ENCODE measurements at places on chromosomes 1 and 21.

- no peak for DNase-seq
Measured at GRCh38 chr1:177495878-177496277, 325.1 kb downstream of the BRINP2 start.

GRCh38 chr1:186188004-186188539 lies 187.0 kb downstream of the TPR start:
- no peak for DNase-seq

DNA sequence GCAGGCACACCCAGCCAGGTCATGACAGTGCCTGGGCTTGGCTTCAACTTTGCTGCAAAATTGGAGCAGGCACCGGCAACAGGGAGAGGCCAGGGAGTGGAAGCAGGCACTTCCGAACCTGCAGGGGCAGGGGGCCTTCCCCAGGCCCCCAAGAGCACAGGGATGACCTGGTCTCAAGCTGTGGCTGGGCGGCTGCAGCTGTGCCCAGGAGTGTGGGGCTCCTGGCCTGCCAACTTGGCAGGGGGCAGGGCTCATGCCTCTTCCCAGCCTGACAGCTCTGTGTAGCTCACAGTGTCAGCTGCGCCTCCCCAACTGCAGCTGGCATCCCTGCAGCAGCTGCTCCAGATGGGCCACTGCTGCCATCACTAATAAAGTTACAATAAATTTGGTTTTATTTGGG lies 51.5 kb upstream of the SCYL3 start:
- no peak for DNase-seq

DNA sequence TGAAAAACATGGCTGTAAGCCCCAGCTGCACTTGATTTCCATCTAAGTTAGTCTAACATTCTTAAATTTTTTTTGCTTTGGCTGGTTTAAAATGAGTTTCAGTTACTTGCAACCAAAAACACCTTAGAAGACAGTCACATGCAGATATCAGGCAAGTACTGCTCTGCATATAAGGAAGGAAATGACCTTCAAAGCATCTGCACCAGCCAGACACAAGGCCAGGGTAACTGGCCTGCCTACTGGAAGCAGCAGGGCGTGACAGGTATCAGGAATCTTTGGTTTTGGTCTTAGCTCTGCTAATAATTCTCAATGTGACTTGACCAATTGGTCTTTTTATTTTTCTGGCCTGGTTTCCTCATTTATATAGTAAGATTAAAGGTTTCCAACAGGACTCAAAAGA lies 33.5 kb downstream of the SCYL3 start:
- no peak for DNase-seq

DNA sequence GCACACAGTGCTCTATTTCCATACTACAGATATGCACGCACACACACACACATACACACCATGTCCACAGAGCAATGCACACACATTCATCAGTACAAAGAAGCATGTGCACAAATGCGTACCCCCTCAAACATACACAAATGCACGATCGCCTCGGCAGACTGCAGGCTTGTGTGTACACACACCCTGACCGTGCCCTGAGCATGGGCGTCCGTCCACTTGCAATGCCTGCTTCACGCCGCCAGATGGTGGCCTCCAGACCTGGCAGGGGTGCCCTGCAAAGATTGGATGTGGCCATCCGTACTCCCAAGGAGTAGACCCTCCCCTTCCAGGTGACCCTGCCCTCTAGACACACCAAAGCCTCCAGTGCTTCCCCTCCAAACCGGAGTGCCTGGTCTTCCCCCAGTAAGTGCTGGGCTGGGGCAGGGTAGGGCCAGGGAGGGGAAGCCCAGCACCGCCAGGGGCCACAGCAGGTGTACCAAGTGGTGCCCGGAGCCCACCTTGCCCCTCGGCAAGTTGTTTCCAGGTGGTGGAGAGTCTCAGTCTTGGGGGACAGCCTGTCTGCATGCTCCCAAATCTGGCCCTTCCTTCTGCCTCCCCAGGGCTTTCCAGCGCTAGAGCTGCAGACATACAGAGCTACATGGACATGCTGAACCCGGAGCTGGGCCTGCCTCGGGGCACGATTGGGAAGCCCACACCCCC lies 20.6 kb downstream of the ESPN start:
- DNase-seq, result no peak

- no peak for DNase-seq
Measured at GRCh38 chr1:23567996-23568607, 8.8 kb upstream of the ID3 start.

DNA sequence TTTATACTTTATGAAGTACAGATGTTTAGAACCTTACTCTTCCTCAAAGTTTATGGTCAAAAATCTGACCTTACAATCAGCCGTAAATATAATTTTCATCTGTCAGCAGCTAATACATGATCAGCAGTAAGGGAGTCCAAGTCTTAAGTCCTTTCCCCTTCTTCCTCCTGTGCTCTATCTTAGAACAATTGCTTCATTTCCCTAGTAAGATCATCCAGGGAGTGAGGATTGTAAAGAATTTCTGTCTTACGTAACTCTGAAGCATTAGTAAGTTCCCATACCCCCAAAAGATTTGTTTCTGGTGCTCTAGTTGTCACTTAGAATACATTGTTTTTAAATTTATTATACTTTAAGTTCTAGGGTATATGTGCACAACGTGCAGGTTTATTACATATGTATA lies 2.1 kb downstream of the SETDB1 start:
- DNase-seq, result no peak

- DNase-seq, result no peak
Measured at GRCh38 chr1:34303218-34303617, 126.5 kb downstream of the C1orf94 start.

GRCh38 chr1:87291107-87291506 lies 37.6 kb upstream of the LMO4 start:
- DNase-seq, result no peak

DNA sequence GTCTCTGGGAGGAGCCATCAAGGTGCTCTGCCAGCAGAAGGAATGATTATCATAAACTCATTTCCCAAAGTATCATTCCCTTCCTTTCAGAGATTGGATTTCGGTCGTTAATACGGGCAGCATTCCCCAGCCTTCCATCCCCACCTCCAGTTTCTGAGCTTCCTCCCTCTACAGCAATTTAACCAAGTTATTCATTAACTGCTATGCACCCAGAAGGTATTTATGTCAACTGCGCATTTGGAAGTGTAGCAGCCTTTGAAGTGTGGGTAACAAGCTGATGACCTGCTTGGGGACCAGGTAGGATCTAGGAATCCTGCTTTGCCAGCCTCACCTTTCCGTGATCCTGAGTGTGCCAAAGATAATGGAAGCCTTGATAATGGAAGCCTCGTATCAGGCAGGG lies 172.4 kb upstream of the IGSF21 start:
- DNase-seq, result no peak

GRCh38 chr1:245791410-245792312 lies 636.9 kb downstream of the KIF26B start:
- DNase-seq, result no peak

GRCh38 chr1:91092503-91092902 lies 70.7 kb upstream of the ZNF644 start:
- no peak for DNase-seq

DNA sequence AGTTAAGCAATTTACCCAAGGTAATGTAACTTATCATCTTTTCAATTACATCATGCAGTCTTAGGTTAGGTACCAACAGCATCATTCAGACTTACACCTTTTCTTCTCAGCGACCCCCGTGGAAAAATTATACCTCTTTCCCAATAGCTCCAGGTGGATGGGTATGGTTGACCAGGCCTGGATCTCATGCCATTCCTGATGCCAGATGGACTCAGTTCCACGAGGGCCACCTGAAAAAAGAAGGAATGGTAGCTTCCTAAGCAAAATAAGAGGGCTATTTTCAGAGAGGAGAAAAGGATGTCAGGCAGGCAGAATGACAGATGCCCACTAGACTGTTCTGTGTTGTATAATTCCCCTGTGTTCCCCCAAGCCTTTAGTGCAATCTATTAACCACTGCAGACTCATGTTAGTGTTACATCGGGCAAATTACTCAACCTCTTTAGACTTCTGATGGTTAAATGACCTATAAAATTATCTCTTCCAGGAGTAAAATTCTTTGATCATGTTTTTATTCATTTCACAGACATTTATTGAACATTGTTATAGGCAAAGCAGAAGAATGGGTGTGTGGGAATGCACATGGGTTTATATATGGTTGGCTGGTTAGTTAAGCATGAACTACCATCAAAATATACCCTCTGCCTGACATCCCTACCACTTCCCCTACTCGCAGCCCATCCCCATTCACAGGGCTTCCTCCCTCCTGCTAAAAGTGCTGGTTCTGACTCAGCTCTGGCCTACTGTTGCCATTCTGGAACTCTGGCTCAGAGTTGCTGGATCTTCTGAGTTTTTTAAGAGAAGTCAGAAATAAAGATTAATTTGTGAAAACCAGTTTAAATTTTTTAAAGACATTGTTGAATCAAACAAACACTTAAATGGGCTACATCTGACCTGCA lies 10.6 kb upstream of the MYSM1 start:
- no peak for DNase-seq

DNA sequence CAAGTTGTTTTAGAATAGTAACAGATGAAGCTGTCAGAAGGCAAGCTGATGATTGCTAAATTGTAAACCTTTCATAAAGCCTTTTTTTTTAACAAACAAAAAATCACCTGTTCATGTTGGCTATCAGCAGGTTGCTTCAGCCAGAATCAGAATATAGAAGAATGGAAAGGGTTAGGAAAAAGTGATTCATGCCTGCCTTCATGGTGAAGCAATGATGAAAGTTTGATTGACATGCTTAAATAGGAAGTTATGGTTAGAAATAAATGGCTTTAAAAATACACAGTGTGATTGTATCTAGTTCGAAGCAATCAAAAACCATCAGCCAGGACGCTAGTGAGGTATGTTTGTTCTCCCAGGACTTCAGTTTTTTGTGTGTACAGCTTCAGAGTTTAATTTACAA lies 37.9 kb downstream of the GABPA start:
- no peak for DNase-seq

- no peak for DNase-seq
Measured at GRCh38 chr1:3474421-3474820, 20.0 kb downstream of the ARHGEF16 start.

GRCh38 chr21:43882952-43883545 lies 18.0 kb downstream of the AGPAT3 start:
- no peak for DNase-seq

- peak; percentile 5 for DNase-seq
Measured at GRCh38 chr1:214427871-214428277, 123.5 kb downstream of the PTPN14 start.

GRCh38 chr1:67780637-67781036 lies 52.6 kb downstream of the GNG12 start:
- DNase-seq, result no peak

GRCh38 chr1:47210666-47211065 lies 20.8 kb upstream of the PDZK1IP1 start:
- no peak for DNase-seq
